ENCODE measurements at places on chromosomes 7 and 10. TPM values are rescaled to one million over a fixed set of nuclear protein-coding genes. Genes with fewer than 3 reads are reported as not detected.

DNA sequence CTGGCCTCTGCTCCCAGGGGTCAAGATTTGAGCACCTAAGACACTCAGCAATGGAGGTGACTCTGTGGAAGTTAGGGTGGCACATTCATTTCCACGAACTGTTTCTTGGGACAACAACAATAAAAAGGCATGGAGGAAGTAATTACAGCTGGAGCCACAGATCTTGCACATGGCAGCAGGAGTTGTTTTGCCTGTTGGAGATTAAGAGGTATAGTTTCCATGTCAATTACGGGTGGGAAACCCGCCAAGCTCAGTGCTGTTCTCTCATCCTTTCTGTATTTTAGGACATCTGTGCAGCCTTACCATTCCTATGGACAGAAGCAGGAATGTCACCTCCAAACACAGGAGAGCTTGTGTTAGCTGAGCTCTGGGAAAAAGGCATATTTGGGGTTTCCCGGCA is 201.2 kb downstream of the SNX10 start:
- no peaks in the 10 kb centered on the region for H3K36me3 ChIP-seq
- no peak overlapping the region for H3K4me3 ChIP-seq
- no peak for DNase-seq
- H3K4me1 ChIP-seq, result no peaks in the 10 kb centered on the region
- no peak overlapping the region for H3K27ac ChIP-seq

GRCh38 chr7:119037941-119038340 is 813.4 kb downstream of the ANKRD7 start:
- H3K27ac ChIP-seq, result no peak overlapping the region
- no peak overlapping the region for H3K4me3 ChIP-seq
- DNase-seq, result no peak
- no peaks in the 10 kb centered on the region for H3K36me3 ChIP-seq

The RELN gene
- 5.5 TPM for total RNA-seq

DNA sequence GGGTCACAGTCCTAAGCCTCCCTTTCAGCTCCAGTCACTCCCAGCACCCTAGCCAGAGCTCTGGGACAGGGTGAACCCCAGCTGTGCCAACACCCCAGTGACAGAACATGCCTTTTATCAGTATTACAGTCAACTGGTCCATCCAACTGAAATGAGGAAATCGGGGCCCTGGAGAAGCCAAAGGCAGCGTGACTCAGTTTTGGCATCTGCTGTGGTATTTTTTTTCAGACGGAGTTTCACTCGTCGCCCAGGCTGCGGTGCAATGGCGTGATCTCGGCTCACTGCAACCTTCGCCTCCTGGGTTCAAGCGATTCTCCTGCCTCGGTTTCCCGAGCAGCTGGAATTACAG is 3.4 kb upstream of the CLDN15 start:
- no peak for DNase-seq
- no peak overlapping the region for H3K4me3 ChIP-seq
- H3K4me1 ChIP-seq, result peaks cover 36% of the 10 kb centered on the region
- no peak overlapping the region for H3K27ac ChIP-seq
- H3K36me3 ChIP-seq, result no peaks in the 10 kb centered on the region

DNA sequence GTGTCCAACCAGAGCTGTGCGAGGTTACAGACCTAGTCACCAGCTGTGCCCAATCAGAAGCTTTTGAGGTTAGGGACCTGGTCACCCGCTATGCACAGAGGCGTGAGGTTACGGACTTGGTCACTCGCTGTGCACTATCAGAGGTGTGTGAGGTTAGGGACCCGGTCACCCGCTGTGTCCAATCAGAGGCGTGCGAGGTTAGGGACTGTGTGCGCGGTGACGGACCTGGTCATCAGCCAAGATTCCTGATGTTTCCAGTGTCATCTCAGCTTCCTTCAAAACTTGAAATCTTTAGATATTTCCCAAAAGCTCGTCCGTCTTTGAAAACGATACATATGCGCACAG is 182.1 kb downstream of the DIP2C start:
- no peaks in the 10 kb centered on the region for H3K27me3 ChIP-seq
- DNase-seq, result no peak
- H3K27ac ChIP-seq, result no peak overlapping the region
- H3K4me3 ChIP-seq, result no peak overlapping the region

The POLD2 gene
- total RNA-seq, result 68.4 TPM

DNA sequence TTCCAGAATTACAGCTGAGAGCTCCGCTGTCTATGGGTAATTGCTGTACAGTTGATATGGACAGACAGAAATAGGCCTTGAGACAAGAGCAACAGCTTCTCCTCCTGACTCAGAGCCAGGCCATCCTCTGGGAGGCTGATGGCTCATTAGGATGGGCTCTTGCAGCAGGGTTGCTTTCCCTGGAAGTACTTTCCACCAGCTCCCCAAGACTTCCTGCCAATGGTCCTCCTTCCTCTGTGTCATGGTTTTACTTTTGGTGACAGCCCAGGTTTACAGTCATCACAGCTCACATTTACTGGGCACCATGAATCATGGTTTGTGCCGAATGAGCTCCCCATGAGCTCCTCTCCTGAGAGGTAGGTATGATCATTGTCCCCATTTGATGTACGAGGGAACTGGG is 131.8 kb downstream of the HECW1 start:
- no peak overlapping the region for H3K4me3 ChIP-seq
- no peaks in the 10 kb centered on the region for H3K36me3 ChIP-seq

- H3K27me3 ChIP-seq, result no peaks in the 10 kb centered on the region
- no peak overlapping the region for H3K27ac ChIP-seq
- H3K36me3 ChIP-seq, result no peaks in the 10 kb centered on the region
- no peak for DNase-seq
- peaks cover 25% of the 10 kb centered on the region for H3K4me1 ChIP-seq
These were observed 128.0 kb downstream of the NRCAM start for GRCh38 chr7:108328174-108328651.

The SNX10 gene
- 43.4 TPM for total RNA-seq

DNA sequence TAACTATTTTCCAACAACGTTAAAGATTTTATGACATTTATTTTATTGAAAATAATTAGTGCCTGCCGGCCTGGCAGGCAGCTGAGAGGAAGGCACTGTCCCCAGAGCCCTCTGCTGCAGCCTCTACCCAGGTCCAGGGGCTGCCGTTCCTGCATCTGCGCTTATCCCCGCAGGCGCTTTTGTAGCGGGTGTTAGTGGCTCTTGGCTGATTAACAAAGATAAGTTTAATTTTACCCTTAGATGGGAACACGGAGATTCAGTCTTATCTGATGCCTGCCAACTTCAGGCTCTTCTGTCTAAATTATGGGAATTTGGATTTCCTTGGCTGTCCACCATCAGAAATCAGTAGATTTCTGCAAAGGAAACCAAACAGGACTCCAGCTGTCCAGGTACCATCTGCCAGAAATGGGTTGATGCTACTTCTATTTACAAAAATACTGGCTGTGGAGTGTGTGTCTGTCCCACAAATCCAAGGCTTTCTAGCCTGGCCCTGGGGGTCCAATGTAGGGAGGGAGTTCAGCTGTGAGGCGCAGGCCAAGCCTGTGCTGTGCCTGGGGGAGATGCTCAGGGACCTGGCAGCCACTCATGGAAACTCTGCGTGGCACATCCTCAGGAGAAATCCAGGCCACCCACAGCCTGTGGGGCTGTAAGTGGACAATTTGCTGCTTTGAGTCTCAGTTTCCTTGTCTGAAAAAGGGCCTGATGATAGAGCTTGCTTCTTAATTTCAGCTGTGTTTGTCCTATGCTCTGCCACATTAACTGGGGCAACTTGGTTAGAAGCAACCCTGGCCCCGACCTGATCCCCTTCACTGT is 62.0 kb upstream of the IGFBP3 start:
- no peak overlapping the region for H3K4me3 ChIP-seq
- H3K36me3 ChIP-seq, result no peaks in the 10 kb centered on the region

GRCh38 chr7:158241919-158242318 is 345.7 kb downstream of the PTPRN2 start:
- no peaks in the 10 kb centered on the region for H3K36me3 ChIP-seq
- H3K27ac ChIP-seq, result no peak overlapping the region
- no peaks in the 10 kb centered on the region for H3K4me1 ChIP-seq
- no peak overlapping the region for H3K4me3 ChIP-seq
- no peak for DNase-seq

- H3K27me3 ChIP-seq, result no peaks in the 10 kb centered on the region
- H3K4me1 ChIP-seq, result no peaks in the 10 kb centered on the region
- no peak overlapping the region for H3K27ac ChIP-seq
- H3K36me3 ChIP-seq, result no peaks in the 10 kb centered on the region
These were observed 119.6 kb downstream of the NPY start for GRCh38 chr7:24403557-24403956.

The MACC1 gene
- total RNA-seq, result 0.95 TPM

DNA sequence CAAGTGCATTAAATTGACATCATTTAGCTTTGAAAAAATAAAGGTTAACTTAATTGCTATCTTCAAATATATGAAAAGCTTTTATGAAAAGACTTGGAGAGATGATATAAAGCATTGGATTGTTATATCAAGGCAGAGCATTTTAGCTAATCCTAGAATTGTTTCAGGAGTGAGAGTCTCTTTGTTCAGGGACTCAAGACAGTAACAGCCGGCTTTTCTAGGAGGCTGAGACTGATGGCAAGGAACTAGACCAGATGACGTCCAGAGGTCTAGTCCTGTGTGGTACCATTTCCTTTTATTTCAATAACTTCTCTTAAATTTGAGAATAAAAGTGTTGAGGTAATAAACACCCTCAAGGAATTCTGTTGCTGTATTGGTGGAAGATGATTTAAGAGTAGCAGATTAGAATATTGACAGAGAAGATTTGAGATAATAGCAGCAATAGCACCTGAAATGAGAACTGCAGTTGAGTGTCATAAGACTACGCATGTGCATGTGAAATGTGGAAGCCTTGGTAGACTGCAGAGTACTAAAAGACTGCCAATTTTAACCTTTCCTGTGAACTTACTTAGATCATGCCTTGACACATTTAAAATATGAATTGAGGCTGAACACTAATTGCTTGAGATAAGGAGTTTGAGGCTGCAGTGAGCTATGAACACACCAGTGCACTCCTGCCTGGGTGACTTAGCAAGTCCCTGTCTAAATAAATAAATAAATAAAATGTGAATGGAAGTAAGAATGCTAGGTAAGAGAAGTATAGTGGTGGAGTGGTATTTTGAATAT is 79.6 kb downstream of the ZNRF2 start:
- H3K27me3 ChIP-seq, result no peaks in the 10 kb centered on the region
- H3K27ac ChIP-seq, result no peak overlapping the region
- no peaks in the 10 kb centered on the region for H3K4me1 ChIP-seq
- DNase-seq, result no peak
- no peaks in the 10 kb centered on the region for H3K36me3 ChIP-seq

The ANLN gene
- total RNA-seq, result 2.1 TPM

- no peak for DNase-seq
- peaks cover 11% of the 10 kb centered on the region for H3K4me1 ChIP-seq
- H3K27ac ChIP-seq, result no peak overlapping the region
- no peaks in the 10 kb centered on the region for H3K36me3 ChIP-seq
These were observed 55.0 kb downstream of the ST7 start for GRCh38 chr7:117008118-117008885.

The SLC26A4 gene
- total RNA-seq, result not detected

DNA sequence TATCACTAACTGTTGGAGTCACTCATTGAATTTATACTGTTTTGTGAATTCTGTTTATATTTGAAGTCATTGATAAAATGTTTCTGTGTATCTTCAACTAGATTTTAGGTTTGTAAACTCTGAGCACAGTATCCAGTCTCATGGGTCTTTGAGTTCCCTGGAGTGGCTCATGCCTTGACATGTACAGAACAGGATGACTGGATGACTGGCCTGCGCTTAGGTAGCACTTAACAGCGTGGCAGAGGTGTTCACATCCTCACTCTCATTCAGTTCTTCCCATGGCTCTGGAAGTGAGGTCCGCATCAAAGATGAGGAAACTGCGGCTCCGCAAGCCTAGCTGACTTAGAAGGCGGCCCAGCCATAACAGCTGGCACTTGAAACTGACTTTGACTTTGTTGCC is 576.9 kb downstream of the SUGCT start:
- H3K4me3 ChIP-seq, result no peak overlapping the region
- H3K27ac ChIP-seq, result no peak overlapping the region
- H3K27me3 ChIP-seq, result no peaks in the 10 kb centered on the region
- no peaks in the 10 kb centered on the region for H3K36me3 ChIP-seq
- no peaks in the 10 kb centered on the region for H3K4me1 ChIP-seq

GRCh38 chr7:51949726-51950644 is 633.4 kb upstream of the COBL start:
- H3K4me1 ChIP-seq, result no peaks in the 10 kb centered on the region
- no peak overlapping the region for H3K27ac ChIP-seq
- H3K27me3 ChIP-seq, result no peaks in the 10 kb centered on the region
- H3K36me3 ChIP-seq, result no peaks in the 10 kb centered on the region
- H3K4me3 ChIP-seq, result no peak overlapping the region
